ENCODE measurements at places on chromosomes 6 and 20.

- no peak for DNase-seq
Observed at GRCh38 chr20:31475472-31476293, 595 bp downstream of the REM1 start.

GRCh38 chr6:81892891-81893290 is 140.4 kb upstream of the TENT5A start:
- no peak for DNase-seq

DNA sequence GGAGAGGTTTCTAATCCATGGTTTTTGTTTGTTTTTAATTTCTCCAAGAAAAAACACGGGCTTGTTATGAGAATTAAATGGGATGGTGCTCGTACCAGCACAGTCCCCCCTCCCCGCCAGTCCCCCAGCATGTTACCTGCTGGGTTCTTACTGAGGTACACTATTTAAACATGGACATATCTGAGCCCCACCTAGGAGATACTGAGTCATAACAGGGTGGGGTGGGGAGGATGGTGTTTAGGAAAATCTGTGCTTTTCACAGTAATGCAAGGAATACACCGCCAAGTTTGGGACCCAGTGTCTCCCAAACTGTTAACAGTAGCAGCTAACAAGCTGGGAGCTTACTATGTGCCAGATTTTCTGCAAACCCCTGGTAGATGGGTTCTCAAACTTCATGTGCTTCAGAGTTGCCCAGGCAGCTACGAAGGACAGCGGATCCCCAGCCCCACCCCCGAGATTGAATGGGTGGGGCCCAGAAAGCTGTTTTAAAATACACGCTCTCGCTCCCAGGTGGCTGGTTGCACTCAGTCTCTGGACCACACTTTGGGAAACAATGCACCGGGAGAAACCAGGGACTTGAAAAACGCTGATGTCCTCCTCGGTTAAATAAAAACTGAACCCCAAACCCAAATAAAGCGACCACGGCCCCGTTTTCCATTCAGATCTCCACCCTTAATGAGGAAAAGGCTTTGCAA is 995 bp downstream of the ZFP64 start:
- DNase-seq, result peak; percentile 12

GRCh38 chr20:19679900-19680495 is 78.1 kb upstream of the RIN2 start:
- no peak for DNase-seq

GRCh38 chr6:35343092-35343834 is 905 bp downstream of the PPARD start:
- no peak for DNase-seq

DNA sequence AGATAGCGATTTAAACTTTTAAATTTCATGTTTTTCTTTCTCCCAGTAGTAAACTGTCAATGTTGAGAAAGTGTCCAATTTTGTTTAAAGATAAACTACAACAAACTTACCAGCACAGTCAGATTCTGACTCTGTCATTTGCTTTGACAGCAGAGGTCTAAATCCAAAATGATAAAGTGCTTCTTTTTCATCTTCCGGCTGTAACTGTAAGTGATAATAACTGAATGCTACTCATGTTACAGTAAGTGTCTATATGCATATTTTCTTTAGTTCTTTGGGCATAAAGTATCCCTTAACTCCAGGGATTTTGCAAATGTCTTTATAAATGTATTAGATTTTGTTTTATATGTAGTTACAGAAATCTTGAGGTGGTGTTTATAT is 610.4 kb downstream of the RFPL4B start:
- DNase-seq, result no peak

GRCh38 chr6:169451065-169451838 is 197.6 kb upstream of the THBS2 start:
- DNase-seq, result no peak

- DNase-seq, result no peak
Observed at GRCh38 chr6:108080010-108080780, 5.7 kb upstream of the OSTM1 start.

DNA sequence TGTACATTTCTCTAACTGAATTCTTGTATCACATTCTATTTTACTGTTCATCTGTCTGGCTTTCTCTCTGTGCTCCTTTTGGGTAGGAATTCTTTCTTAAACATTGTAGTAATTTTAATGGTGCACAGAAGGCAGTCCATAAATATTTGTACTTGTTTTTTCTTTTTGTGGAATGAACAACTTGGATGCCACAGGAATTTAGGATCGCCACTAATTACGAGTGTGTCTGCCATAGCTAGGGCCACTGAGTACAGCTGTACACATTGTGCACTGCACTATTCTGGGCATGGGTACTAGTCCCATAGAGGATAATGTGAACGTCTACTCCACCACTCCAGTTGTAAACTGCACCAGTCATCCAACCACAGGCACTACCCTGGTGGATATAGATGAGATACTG is 39.3 kb upstream of the TMEM200A start:
- DNase-seq, result no peak

DNA sequence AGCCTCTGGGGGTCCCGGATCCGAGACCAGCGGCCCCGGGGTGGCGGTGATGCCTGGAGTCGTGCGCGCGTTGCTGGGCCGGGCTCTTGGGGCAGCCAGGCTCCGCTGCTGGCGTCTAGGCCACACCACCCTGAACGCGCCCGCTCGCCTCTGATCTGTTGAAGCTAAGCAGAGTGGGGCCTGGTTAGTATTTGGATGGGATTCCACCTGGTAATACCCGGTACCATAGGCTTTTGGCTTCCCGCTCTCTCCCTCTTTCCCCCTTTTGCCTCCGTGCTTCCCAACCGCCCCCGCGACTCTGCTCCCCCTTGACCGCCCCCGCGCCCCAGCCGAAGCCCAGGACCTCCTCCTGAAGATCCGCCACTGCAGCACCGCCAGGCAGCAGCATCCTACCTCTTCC is 1383.5 kb upstream of the DEFB115 start:
- no peak for DNase-seq

DNA sequence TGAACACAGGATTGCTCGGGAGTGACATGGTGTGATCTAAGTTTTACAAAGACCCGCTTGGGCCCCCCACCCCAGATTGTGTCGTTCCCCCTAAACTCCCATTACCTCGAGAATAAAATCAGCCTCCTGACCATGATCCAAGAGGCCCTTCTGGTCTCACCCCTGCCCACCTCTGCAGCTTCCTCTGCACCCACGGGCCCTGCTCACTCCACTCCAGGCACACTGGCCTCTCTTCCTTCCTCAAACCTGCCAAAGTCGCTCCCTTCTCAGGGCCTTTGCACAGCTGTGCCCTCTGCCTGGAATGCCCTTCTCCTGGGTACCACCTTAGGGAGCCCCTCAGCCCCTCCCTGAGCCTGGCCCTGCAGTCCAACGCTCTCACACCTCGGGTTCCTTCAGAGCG is 17.9 kb downstream of the TGM2 start:
- no peak for DNase-seq

DNA sequence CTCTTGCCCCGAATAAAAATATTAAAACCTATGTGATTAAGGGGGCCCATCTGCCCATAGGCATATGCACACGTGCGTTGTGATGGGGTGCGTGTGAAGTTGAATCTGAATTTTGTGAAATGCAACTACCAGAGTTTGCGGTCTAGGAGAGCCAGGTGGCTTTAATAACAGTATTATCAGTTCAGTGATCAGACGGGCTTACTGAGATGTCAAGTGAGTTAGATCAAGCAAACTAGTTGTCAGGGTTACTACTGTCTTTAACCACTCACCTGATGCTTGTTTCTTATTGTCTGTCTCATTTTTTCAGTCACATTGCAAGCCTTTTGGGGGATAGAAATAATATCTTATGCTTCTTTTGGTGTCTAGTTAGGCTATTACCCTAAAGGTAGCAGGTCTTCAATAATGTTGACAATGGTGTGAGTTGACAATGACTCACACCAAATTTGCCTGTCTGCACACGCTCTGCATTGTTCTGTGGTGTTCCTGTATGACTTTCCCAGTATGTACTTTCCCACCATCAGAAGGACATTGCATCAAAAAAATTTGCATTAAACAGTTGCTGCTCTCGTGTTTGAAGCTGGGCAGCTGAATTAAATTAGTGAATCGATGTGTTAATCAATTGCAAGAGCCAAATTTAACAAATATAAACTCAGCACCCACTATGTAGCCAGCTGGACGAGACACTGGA is 103.1 kb upstream of the NAA20 start:
- DNase-seq, result no peak

Data from NCI-H1436 (cell line).